ENCODE measurements at places on chromosomes 5 and 9.

DNA sequence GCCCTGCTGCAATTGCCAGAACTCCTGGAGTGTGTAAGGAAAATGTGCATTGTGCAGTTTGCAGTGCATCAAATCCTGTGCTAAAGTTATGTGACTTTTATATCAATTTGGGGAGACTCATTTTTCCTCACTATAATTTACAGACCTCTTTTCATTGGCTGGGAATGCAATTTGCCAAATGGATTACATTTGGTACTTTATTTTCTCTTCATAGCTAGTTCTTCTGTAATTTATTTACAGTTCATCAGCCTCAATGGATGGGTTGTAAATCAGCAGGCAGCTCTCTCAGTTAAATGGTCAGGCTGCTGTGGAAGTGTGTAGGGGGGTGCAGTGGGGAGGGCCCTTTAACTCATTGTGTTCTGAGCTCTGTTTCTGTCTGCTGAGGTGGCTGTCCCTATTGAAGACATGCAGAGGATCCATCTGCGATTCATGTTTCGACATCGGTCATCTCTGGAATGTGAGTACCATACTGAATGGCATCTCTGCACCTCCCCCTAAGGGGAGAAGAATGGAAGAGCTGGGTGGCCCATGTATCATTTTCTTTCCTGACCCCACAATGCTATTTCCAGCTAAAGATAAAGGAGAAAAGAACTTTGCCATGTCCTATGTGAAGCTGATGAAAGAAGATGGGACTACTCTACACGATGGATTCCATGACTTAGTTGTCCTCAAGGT is 74.6 kb downstream of the DOCK2 start:
- DNase-seq: no peak

DNA sequence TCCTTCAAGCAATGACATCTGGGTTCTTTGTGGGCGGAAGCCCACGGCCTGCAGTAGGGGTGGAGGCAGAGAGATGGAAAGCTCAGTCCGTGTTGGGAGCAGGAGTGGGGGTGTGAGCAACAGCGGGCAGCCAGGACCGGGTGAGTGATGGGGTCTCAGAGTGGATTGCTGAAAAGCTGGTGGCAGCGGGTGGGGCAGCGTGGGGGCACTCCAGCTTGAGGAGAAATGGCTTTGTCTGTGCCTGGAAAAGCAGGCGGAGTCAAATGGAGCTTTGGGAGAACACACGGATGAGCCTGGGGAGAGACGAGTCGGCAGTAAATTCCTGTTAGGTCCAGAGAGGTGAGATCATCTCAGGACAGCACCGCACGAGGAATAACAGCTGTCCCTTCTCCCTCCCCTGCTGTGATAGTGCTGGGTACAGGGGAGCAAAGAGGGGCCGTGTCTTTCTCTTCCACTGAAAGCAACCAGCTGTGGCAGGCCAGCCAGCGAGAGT is 42.1 kb downstream of the CACNA1B start:
- no peak for DNase-seq

GRCh38 chr5:84292788-84293653 is 91.7 kb downstream of the EDIL3 start:
- DNase-seq: no peak

DNA sequence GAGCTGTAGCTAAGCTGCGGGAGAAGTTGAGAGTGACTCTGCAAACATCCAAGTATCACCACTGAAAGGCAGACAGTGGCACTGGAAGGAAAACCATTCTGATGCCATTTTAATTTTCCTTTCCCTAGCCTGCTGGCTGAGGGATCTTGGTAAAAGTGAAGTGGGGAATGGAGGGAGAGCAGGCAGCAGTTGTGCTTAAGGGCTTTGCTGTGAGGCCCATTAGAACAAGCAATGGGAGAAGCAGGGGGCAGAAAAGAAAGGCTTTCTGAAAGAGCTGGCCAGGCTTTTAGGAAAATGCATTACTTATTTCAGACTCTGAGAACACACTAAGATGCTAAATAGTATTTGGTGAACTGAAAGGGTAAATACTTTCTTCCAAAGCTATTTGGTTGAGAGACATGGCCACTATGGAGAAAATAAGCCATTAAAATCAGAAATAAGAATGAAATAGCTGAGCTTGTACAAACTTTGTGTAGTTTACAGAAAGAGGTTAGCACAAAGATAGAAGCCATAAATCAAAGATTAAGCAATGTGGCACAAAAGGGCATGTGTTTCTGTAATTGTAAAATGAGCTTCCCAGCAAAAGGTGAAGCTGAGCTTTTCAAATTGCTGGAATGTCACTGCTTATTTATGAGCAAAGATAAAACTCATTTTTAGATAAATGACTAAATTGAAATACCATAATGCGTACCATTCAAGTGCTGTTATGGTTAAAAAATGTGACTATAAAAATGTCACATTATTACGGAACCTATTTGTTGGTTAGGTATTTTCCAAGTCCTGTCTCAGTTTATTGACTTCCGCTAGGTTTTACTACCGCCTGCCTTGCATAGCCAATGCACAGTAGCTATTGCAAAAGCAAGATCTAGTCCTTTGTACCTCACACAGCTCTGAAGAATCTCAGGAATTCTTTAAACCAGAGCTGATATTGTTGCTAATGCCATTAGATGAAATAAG is 20.8 kb downstream of the SNCAIP start:
- no peak for DNase-seq

GRCh38 chr9:134850611-134851010 is 30.0 kb upstream of the FCN2 start:
- no peak for DNase-seq

DNA sequence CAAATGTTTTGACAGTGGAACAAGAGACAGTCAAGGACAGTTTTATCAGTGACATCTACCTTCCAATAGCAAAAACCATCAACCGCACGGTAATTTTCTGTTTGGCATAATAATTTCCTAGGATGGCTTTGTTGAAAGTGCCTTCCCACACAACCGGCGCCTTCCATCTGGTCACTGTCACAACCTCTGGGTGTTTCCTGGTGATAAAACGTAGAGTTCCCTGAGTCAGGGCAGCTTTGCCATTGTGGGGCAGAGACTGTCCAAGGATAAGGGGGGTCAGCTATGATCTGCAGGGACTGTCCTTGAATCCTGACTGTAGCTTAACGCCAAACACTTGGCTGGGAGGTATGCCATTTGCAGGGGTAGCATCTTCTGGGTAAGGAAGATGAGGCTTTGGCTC is 47.6 kb downstream of the GGTA1 start:
- DNase-seq: no peak

DNA sequence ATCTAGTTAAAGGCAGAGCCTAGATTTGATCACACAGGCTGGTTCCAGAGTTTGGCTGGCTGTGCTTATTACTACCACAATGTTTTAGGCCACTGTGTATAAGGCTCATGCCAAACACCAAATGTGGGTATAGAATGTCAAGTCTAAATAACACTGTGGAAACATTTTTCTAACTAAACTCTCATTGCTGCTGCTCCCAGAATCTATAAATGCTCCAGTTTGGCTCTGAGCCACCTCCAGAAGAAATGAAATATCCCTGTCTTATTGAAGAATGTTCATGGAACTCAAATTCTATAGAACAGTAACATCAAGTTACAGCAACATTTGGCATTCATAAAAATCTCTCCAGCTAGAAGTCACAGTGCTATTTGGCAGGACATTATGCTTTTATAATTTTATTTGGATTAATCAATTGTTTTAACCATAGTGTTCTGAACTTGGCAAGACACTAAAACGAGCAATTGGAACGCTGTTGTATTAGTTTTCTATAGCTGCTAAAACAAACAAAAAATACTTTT is 178.1 kb upstream of the COX7C start:
- DNase-seq: no peak

- DNase-seq: peak; percentile 3
Measured at GRCh38 chr9:115524453-115525059, 406.6 kb upstream of the TNC start.

- no peak for DNase-seq
Measured at GRCh38 chr5:73027361-73027760, 71.5 kb downstream of the FCHO2 start.

DNA sequence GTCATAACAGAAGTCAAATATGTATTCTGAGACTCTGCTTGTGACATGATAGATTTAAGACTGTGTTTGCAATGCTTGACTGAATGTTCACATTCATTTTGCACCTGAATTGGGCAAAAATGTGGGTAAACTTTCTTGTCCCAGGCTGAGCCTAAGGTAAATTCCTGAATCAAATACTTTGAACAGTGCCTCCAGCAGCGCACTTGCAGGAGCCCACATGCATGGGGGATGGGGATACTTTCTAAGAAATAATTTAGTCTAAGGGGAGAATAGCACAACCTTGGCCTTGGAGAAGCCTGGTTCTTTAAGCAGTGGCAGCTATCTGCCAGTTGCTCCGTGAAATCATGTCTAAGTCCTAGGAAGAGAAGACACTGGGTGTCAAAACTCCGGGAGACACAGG is 163.5 kb upstream of the EGFLAM start:
- no peak for DNase-seq

DNA sequence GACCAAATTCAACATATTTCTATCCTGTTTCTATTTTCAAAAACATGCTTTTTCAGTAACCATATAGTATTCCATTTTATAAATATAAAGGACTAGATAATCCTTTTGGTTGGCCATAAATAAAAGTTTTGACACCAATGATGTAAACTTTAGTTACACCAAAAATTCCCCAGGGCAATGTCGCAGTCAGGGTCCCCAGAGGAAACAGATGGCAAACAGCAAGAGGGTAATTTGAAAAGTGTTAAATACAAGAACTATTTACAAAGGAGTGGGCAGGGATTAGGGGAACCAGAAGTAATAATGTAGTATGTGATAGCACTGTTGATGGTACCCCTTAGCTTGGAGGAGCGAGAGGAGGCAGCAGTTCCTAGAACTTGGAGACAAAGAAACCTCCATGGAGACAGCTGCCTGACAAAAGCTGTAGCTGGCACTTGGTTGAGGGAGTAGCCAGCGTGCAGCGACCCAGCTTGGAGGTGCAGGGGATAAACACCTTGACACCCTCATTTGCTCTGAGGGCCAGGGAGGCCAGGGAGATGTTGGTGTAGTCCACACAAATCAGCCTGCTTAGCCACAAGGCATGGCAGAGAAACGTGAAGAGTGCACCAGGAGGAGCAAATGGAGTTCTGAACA is 18.3 kb upstream of the MSANTD3 start:
- DNase-seq: no peak

DNA sequence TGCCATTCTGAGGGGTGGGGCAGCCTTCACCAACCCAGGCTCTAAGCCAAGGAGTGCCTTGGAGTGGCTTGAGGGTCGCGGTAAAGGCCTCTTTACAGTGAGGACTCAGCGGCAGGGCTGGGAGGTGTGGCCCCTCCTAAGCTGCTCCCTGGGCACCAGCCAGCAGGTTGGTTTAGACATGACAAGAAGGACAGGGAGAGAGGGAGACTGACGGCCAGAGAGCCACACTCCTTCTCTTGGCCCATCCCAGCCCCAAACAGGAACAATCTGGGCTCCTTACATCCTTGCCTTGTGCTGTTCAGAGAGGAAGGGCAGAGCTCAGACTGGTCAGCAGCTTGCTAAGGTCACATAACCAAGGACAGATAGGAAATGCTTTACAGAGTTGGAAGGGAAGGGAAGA is 94.5 kb downstream of the LMX1B start:
- DNase-seq: no peak

- no peak for DNase-seq
Measured at GRCh38 chr9:77438653-77439052, 209.5 kb downstream of the GNA14 start.

GRCh38 chr5:142433526-142434321 is 108.9 kb upstream of the SPRY4 start:
- DNase-seq: no peak

DNA sequence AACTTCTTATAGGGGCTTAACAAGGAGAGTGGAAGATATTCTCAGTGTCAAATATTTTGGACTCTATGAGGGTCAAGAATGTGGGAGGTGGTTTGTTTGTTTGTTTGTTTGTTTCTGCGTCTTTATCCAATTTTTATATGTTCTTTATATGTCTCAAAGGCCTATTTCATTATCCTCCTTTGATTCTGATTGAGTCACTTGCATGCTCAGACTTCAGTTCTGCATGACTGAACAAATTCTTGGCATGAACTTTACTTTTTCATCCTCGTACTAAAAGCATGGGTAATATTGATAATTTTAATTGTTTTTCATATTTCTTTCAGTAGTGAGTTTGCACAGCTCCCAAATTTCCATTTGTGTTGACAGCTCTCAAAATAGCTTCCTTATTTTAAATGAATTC is 19.2 kb upstream of the ERBIN start:
- no peak for DNase-seq

- no peak for DNase-seq
Measured at GRCh38 chr5:6096101-6096500, 282.2 kb downstream of the MED10 start.

DNA sequence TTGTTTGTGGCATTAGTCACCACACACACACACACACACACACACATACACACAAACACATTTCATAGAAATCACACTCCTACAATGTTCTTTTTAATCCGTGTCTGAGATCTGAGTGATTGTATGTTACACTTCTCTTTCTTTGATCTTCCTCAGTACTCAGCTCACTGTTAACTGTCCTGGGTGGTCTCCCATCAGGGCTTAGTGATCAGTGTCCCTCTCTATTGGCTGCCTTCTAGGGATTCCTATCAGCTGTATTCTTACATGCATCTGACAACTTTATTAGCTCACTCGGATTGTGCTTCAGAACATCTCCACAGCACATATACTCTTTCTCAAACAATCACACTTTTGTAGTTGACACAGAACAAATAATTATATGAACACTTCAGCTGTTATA is 170.2 kb upstream of the POU5F2 start:
- DNase-seq: no peak

DNA sequence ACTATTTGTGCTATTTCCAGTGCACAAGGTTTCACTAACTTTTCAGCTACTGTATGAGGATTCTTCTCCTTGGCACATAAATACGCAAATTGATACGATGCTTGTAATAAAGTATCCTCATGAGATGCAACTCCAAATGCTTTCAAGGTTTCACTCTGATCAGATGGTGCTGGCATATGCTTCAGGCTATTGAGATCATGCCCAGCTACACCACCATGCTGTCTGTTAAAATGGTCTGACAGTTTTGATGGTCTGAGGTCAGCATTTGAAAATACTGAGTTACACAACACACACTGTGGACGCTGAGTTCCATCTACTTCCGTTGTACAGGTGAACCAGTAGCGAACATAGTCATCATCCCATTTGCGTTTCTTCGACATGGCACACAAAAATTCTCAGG is 4.7 kb downstream of the FAM200C start:
- DNase-seq: no peak

- no peak for DNase-seq
Measured at GRCh38 chr5:60959156-60959555, 14.2 kb downstream of the NDUFAF2 start.
